ENCODE measurements at places on chromosomes 1 and 21.

DNA sequence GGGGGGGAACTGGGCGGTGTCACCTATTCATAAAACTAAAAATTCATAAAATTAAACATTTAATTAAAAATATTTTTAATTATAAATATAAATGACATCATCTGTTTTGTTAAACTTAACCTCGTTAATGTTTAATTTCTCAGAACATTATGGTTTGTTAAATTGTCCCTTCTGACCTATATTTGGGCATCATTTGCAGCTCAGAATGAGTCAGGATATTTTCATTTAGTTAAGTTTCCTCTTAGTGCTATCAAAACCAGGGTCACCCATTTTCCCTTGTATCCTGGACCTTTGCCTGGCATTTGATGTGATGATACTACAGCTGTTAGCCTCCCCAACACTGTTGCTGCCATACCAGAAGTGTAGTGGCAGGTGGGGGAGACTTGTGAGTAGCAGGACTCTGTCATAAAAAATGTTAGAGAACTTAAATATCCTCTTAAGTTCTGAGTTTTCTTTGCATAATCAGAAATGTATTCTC is 30.3 kb downstream of the TSNAX start:
- no peak for DNase-seq

GRCh38 chr1:25120281-25120680 is 112.0 kb downstream of the SYF2 start:
- DNase-seq = no peak

GRCh38 chr1:2927393-2928360 is 93.6 kb upstream of the ACTRT2 start:
- DNase-seq = no peak

DNA sequence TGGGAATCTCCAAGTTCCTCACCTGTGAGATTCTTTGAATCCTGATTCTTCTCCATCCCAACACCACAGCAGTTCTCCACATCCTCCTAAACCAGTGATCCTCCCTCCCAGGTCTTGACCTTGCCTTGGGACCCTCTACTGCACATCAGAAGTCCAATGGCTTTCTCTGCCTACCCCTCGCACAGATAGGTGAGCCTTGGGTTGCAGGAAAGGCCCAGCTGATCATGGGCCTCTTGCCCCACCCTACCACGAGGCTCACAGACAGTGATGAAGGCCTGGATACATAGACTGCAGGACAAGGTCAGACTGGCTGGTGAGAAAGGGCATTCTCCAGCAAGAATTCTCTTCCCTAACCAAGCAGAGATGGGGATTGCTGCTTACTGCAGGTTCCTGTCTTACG is 825 bp downstream of the FABP3 start:
- no peak for DNase-seq

DNA sequence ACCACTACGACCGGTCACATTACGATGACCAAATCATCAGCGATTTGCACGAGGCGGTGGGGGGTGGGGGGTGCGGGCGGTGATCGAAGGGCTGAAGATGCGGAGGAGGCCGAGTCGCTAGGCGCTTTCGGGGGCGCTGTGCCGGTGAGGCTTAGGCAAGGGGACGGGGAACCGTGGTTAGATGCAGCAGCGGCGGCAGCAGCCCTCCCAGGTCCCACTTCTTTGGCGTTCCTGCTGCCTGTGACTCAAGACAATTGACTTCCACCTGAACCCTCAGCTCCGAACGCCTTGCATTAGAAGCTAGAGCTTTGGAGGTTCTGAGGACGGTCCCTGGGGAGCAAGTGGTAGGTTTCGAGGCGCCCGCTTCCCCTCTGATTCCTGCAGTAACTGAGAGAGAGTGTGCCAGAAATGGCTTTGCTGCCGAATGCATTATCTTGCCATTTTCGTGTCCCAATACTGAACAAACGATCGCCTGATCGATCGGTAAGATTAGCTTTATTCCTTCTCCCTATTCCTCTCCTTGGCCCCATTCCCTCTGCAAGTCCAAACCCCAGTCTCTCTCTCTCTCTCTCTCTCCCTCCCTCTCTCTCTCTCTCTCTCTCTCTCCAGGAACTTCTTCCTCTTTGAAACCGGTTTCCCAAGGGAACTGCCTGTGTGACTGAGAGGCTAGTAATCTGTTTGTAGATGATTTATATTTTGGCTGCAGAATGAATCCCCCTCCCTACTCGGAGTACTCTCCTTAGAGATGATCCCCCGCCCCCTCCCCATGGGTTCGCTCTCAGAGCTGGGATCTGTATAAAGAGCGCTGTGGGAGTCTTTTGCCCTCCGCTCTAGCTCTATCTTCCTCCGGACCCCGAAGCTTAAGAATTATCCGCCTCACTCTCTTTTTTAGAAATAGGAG is 735 bp upstream of the BRINP3 start:
- no peak for DNase-seq

DNA sequence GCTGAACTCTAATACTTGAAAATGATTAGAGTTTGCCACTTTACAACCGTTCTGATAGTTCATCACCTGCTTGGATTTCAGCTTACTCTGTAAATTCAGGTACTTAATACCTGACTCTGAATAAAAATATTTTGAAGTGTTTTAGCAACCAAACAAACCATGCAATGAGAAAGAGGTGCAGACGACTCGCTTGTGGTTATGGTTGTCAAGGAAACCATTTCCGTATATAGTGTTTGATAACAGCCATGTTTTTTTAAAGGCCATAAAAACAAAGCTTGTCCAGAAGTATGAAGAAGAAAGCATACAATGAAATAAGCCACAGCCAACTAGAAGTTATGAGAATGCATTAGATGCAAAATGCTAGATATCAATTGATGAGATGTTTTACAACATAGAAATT is 167.2 kb upstream of the HMCN1 start:
- DNase-seq = no peak

DNA sequence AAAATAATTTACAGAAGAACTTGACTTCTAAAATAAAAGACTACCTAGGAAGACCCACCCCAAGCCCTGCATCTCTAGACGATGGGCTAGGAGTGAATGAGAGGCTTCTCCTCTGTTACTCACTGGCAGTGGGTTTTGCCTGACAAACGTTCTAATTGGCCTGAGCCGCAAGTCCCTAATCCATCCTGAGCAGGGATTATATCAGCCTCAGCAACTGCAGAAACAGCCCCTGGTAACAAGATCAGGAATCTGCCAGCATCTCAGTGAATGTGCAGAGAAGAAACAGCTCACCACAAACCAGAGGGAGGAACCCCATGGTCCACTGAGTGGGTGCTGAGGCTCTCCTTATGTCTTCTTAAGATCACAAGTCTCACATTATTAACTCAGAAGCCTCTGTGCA is 240.6 kb downstream of the BRINP2 start:
- DNase-seq = no peak

- no peak for DNase-seq
These were observed 170.4 kb upstream of the NR5A2 start for GRCh38 chr1:199857108-199857507.

DNA sequence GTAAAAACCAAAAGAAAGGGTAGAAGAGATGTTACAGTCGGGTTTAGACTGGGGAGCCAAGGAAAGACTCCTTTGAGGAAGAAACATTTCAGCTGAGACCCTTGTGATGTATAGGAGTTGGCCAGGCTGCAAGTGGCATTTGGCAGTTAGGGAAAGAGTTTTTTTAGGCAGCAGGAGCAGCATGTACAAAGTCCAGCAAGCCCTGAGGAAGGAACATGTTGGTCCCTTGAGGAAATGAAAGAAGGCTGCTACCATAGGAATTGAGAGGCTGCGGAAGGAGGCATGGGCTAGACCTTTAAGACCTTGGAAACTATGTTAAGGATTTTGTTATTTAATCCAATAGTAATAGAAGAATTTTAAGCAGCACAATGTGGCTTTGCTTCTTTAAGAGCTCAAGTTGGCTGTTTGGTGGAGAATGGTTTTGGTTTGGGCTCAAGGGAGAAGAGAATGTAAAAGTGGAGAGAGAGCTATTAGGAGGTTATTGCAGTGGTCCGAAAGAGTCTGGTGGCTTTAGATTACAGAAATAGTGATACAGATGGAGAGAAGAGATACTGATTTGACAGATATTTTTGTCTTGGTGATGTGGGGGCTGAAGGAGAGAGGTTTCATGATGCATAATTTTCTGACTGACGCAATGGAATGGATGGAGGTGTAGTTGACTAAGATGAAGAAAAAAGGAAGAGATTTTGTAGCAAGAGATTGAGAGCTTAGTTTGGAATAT is 26.6 kb downstream of the SMAP2 start:
- no peak for DNase-seq

DNA sequence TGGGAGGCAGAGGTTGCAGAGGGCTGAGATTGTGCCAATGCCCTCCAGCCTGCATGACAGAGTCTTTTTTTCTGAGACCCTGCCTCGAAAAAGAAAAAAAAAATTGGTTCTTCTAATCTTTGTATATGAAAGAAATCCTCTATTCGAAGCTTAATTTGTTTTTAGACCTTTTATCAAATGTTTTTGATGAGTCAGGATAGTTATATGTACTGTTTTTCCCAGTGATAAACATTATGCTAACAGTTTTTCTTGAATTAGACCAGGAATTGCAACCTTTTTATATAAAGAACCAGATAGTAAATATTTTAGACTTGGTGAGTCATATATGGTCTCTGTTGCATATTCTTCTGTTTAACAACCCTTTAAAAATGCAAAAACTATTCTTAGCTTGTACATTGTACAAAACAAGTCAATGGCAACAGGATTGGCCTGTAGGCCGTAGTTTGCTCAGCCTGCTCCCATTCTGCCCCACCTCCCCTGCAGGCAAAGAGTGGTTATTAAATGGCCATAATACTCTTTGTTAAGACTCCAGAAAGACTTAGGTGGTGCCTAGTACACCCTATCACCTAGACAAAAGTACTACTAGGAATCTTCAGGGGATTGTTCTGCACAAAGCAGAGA is 45.2 kb downstream of the LYST start:
- DNase-seq = peak; percentile 55

DNA sequence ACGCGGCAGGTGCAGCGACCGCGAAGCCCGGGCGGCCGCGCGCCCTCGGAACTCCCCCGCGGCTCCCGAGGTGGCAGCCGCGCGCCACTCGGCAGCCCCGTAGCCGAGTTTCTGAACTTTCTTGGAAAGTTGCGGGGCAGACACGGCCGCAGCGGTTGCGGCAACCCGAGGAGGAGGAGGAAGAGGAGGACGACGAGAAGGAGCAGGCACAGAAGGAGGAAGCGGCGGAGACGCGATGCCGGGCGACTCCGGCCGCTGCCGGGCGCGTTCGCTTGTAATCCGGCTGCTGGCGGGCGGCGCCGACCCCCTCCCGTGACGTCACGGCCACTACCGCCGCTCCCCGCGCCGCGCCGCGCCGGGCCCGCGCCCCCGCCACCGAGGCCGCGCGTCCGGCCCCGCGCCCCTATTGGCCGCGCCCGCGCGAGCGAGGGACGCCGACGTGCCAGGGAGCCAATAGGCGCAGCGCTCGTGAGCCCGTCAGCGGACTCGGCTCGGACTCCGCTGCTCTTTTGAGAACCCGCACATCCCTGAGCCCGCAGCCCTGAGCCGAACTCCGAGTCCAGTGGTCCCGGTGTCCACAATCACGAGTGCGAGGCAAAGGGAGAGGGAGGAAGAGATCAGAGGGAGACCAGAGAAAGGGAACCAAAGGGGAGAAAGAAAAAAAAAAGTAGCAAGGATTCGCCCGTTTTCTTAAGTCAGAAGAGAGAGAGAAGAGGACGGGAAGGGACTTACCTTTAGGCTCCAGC is 736 bp upstream of the BARHL2 start:
- no peak for DNase-seq

GRCh38 chr1:182877842-182878241 is 38.7 kb downstream of the DHX9 start:
- DNase-seq = no peak

DNA sequence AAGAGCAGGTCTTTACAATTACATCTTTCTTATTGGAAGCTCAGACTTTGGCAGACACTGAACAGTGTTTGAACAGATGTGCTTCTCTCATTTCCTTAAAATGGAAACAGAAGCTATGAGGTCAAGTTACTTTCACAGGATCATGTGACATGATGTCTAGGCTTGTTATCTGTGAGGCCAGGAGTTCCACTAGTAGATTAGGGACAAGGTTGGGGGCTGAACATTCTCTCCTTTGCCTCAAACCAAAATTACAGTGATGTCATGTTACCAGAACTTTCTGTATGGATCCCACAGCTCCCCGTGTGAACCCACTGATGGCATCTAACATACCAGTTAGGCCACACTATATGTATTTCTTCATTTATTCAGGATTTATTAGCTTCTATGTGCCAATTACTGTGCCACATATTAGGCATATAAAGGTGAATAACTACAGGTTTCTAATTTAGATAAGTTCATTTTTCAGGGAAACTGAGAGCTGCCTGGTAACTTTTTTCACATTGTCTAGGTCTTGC is 6.0 kb downstream of the DYNLT5 start:
- DNase-seq = no peak

- no peak for DNase-seq
These were observed 4.7 kb upstream of the SLC19A1 start for GRCh38 chr21:45546636-45547544.

GRCh38 chr1:68270951-68271350 is 38.6 kb upstream of the WLS start:
- DNase-seq = no peak

DNA sequence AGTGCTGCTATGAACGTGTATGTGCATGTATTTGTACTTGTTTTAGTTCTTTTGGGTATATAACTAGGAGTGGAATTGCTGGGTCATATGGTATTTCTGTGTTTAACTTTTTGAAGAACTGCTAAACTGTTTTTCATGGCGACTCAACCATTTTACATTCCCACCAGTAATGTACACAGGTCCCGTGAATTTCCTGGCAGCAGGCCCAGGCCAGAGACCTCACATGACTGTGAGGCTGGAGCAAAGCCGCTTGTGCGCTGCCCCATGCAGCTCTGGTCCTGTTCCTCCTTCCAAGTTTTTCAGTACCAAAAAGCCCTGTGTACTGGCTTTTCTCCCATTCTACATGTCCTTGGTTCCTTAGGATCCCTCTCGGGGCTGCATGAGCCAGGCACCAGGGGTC is 29.6 kb downstream of the ACOT11 start:
- DNase-seq = no peak

DNA sequence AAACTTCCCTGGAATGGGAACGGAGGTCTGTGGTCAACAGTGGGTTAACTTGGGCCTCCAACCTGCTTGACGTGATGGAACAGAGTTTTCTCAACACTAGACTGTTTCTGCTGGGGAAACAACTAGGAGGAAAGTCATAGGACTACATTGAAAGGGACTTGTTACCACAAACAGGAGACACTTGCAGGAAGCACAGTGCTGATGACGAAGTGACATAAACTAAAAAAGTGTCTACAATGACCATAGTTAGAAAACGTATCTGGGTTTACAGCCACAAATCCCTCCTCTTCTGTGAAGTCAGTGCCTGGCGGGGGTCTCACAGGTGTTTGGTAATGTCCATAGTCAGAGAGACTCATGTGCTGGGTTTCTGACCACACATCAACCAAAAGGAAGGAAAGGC is 86.3 kb downstream of the FCRL5 start:
- DNase-seq = no peak

- DNase-seq = no peak
These were observed 47.4 kb upstream of the RAB4A start for GRCh38 chr1:229223498-229223897.

GRCh38 chr1:241695246-241696171 is 43.4 kb downstream of the WDR64 start:
- no peak for DNase-seq

GRCh38 chr1:56080123-56080522 is 499.2 kb downstream of the PLPP3 start:
- DNase-seq = no peak

All from GM04504 (cell line).